Left lung (tissue), 14 donors: ENCODE measurements at places on chromosomes 7 and 10. TPM values are rescaled to one million over a fixed set of nuclear protein-coding genes. Genes with fewer than 3 reads are reported as not detected.

GRCh38 chr10:22229802-22230157 lies 12.0 kb upstream of the EBLN1 start:
- DNase-seq = no peak

CHAT gene
- polyA plus RNA-seq = not detected

- DNase-seq = peak; percentile 78
These were observed 603.7 kb upstream of the ADARB2 start for GRCh38 chr10:2340831-2341647.

CACNB2 gene
- 14.7 TPM for polyA plus RNA-seq

DNA sequence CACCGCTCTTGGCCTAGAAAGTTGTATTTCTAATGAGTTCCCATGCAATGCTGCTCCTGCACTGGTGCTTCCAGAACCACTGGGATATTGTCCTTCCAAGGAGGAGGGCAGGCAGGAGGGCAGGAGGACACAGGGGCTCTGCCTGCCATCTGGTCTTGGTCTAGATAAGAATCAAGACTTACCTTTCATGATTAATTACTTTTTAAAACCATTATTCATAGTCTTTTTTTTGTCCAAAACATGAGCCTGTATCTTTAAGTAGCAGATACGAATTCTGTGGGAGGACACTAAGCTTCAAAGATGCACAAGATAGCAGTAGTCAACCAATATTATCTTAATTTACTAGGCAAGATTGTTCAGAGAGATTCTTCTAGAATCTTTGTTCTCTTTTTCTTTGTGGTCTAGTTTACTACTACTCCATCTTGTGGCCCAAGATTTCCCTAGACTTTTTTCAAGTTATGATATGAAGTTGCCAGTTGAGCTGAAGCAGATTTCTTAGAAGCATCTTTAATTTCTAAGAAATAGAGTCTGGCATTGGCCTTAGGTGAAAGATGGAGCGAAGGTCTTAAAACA lies 57.6 kb downstream of the RBM33 start:
- no peak for DNase-seq

DNA sequence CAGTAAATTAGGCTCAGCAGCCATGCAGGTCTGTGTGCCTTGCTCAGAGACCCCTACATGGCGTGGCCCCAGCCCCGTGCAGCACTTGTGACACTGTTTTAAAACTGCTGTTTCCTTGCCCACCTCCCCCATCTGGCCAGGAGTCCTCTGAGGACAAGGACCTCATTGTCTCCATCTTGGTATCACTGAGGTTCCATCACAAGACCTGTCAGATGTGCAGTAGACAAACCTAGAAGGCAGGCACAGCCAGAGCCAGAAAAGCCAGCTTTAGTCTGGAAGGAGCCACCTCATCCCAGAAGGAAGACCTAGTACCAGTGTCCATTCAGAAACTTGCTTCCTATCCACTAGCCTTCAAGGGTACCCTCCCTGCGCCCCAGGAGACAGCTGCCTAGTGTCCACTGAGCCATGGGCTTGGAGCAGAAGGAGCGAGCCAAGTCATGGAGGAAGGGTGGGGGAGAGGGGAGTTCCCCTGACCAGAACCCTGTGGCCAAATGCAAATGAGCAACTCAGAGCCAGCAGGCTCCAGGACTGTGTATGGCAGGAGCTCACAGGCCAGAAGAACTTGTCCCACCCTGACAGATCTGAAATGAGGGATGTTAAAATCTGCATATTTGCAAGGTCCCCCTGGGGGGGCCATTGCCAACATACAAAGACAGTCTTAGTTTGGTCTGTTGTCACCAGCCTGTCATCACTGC lies 176.1 kb downstream of the SH3PXD2A start:
- no peak for DNase-seq

- DNase-seq = no peak
These were observed 1.9 kb downstream of the UBN2 start for GRCh38 chr7:139232904-139233303.
